ENCODE measurements at places on chromosomes 4 and X.

DNA sequence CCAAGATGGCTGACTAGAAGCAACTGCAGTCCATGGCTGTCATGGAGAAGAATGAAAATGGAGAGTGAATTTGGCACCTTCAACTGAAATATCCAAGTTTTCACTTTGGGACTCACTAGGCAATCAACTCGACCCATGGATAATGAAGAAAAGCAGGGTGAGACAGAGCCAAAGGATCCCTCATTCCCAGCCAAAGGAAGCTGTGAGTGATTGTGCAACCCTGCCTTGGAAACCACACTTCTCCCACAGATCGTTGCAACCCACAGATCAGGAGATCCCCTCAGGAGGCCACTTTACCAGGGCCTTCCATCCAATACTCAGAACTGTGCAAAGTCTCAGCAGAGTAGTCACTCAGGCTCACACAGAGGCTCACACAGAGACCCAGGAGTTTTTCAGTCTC, 4.5 kb downstream of the CFAP299 start:
- DNase-seq, result no peak

DNA sequence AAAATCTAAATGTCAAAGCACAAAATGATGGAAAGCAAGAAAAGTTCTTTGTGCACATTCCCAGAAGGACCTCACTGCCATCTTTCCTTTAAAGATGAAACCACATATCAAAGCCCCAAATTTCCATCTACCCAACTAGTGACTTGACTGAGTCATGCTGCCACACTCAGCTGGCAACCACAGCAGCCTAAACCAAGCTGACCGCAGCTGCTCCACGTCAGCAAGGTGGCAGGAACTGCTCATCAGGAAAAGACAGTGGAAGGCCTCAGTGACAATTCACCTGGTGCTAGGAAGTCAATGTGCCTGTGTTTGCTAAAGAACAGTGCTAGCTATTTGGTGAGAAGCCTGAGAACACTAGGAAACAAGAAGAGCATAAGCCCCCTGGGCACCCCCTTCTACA, 26.1 kb downstream of the ACOX3 start:
- no peak for DNase-seq

DNA sequence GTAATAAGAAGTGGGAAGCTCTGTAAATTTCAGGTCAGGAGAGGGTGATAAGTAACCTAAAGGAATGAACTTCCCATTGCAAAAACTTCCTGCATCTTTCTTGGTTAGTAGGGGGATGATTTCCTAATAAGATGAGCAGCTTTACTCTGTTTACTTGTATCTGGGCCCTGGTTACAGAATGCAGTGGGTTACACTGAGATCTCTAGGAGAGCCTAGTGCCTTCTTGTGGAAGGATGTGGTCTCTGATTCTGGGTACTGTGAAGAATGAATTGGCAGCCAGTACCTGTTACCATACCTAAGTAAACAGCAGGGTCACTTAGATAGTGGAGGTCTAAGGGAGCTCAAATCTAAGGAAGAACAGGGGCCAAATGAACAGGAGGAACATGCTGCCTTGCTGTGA, 320.6 kb downstream of the ARHGAP10 start:
- no peak for DNase-seq

DNA sequence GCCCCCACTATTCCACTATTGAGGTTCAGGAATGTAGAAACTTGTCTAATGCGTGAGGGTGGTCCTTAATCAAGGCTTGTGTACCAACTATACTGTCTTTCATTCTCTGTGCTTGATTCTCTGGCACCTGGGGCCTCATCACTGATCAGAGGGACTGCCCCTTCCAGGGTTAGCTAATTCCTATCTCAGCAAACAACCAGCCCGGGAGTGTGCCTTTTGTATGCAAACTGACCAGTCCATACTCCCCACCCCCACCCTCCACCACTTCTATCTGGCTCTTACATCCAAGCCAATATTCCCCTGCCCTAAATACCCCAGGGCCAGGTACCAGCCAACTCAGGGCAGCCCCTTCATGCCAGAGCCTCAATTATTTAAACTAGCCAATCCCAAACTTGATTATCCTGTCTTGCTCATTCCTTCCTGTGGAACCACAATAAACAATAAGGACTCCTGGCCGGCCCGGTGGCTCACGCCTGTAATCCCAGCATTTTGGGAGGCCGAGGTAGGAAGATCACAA, 59.3 kb downstream of the FTHL17 start:
- DNase-seq, result no peak

GRCh38 chr4:59400334-59400733, 1799.8 kb upstream of the ADGRL3 start:
- no peak for DNase-seq

GRCh38 chrX:133323431-133323830, 91.9 kb downstream of the GPC4 start:
- peak; percentile 58 for DNase-seq

DNA sequence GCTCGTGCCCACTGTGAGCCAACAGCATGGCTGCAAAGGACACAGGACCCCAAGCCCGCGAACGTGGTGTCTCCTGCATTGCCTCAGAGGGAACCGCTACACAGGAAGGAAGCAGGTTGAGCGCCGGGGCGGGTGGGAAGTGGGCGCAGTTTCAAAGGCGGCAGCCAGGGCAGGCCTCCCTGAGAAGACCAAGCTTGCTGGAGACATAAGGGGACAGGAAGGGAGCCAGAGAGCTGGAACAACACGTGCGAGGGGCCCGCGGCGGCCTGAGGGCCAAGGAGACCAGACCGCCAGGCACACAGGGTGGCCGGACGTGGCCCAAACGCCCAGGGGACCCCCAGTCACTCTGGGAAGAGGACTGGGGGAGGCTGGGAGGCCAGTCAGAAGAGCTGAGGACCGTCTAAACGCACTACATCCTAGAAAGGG, 32.0 kb downstream of the CTBP1 start:
- DNase-seq, result peak; percentile 14

DNA sequence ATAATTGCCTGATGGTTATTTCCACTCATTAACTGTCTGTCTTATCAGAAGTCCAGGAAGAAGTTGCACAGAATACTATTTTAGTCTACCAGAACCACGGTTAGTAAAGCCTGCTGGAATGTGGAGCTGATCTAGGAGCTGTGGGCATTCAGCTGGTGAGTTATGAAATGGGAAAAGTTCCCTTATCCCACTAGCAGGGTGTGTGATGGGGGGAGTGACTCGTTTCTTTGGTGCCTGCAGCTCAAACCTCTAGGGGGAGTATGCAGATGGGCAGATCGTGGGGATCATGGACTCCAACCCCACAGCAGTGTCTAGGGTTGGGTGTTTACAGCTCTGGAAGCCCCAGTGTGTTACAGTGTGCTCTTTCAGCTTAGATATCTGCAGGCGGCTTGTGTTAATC, 305.7 kb upstream of the BOD1L1 start:
- DNase-seq, result no peak

DNA sequence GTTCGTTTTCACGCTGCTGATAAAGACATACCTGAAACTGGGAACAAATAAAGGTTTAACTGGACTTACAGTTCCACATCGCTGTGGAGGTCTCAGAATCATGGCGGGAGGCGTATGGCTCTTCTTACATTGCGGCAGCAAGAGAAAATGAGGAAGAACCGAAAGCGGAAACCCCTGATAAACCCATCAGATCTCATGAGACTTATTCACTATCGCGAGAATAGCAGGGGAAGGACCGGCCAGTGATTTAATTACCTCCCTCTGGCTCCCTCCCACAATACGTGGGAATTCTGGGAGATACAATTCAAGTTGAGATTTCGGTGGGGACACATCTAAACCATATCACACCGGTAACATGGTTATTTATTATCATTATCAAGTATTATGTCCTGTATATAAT, 2204.5 kb downstream of the ARAP2 start:
- no peak for DNase-seq

All from suppressor macrophage treated with lipopolysaccharide for 4 hours (primary cell).